Thymus (tissue), 14 donors: ENCODE measurements at places on chromosomes 1 and 21. TPM values are rescaled to one million over a fixed set of nuclear protein-coding genes. Genes with fewer than 3 reads are reported as not detected.

GRCh38 chr1:232923739-232924386 is 26.5 kb upstream of the NTPCR start:
- H3K36me3 ChIP-seq, result no peaks in the 10 kb centered on the region
- DNase-seq, result peak; percentile 86
- no peak overlapping the region for H3K4me3 ChIP-seq
- peaks cover 12% of the 10 kb centered on the region for H3K27me3 ChIP-seq

- H3K4me1 ChIP-seq, result no peaks in the 10 kb centered on the region
- H3K27me3 ChIP-seq, result no peaks in the 10 kb centered on the region
- DNase-seq, result no peak
Observed at GRCh38 chr1:116553386-116554115, 17.3 kb downstream of the CD58 start.

- H3K4me1 ChIP-seq, result peaks cover 16% of the 10 kb centered on the region
- DNase-seq, result no peak
- no peaks in the 10 kb centered on the region for H3K36me3 ChIP-seq
- no peak overlapping the region for H3K4me3 ChIP-seq
- no peaks in the 10 kb centered on the region for H3K27me3 ChIP-seq
Observed at GRCh38 chr1:31799895-31800673, 15.7 kb downstream of the SPOCD1 start.

DNA sequence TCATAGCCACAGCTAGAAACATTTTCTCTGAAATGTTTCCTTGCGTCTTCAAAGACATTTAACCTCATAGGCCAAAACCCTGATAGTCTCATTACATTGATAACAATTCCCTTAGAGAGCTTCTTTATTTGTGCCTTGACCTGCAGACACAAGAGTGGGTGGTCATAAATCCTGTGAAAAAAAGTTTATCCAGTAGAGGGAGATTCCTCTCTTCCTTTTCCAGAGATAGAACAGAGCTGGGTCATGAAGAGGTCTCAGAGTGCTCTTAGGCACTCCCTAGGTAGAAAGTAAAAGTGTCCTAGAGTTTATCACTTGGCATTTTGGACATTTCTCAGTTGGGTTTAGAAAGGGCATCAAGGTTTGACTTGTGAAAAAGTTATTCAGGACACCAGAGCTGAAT is 426.1 kb downstream of the NUF2 start:
- H3K4me3 ChIP-seq, result no peak overlapping the region
- H3K4me1 ChIP-seq, result no peaks in the 10 kb centered on the region
- H3K36me3 ChIP-seq, result no peaks in the 10 kb centered on the region
- no peaks in the 10 kb centered on the region for H3K27me3 ChIP-seq
- no peak overlapping the region for H3K27ac ChIP-seq
- DNase-seq, result no peak

DNA sequence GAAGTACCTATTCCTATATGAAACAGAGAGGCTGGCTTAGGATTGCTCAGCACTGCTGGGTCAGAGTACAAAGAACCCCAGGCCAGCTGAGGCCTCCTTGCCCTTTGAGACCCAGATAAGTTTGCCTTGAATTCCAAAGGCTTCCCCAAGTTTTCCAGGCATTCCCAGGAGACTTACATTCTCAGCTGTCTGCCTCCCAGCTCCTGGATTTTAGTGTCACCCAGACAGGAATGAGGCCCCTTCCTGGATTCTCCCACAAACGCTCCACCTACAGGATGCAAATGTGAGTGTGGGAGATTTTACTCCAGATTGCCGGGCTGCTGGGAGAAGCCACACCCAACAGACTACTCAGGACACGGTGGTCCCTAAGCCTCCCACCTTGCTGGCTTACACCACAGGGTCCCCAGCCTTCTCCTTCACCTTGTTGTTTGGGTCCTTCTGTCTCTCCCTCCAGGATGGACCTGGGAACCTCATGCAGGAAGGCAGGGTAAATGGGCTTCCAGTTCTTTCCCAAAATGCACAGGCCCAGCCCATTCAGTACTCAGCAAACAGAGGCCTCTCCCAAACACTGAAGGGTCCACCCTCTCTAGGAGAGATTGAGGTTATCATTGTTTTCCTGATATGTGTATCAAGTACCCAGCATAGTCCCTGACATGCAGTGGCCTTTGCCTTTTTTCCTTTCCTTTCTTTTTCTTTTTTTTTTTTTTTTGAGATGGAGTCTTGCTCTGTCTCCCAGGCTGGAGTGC is 10.6 kb downstream of the RHBG start:
- H3K36me3 ChIP-seq, result no peaks in the 10 kb centered on the region
- no peaks in the 10 kb centered on the region for H3K27me3 ChIP-seq
- H3K4me1 ChIP-seq, result no peaks in the 10 kb centered on the region
- H3K4me3 ChIP-seq, result no peak overlapping the region
- H3K27ac ChIP-seq, result no peak overlapping the region

- H3K27me3 ChIP-seq, result peaks cover 24% of the 10 kb centered on the region
- no peak for DNase-seq
- H3K36me3 ChIP-seq, result no peaks in the 10 kb centered on the region
- no peaks in the 10 kb centered on the region for H3K4me1 ChIP-seq
- no peak overlapping the region for H3K27ac ChIP-seq
Observed at GRCh38 chr1:94109478-94109877, 11.5 kb downstream of the ABCA4 start.

DNA sequence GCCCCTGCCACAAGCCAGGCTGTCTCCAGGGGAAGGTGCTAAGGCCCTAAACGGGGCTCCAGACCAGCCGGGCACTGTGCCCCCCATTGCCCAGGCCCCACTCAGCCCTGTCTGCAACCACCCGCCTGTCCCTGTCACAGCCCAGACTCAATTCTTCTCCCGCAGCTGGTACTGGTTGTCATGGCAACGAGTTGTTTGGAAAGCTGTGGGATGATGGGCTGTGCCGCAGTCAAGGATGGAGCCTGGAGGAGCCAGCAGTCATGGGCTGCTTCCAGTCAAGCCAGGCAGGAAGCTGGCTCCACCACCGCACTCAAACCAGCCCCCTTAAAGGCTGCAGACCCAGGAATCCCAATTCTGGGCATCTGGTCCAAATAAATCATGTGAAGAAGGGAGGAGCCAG is 4.2 kb downstream of the SPOCD1 start:
- no peak for DNase-seq
- H3K27ac ChIP-seq, result no peak overlapping the region
- no peaks in the 10 kb centered on the region for H3K36me3 ChIP-seq
- H3K27me3 ChIP-seq, result no peaks in the 10 kb centered on the region
- H3K4me3 ChIP-seq, result no peak overlapping the region
- peaks cover 15% of the 10 kb centered on the region for H3K4me1 ChIP-seq

DNA sequence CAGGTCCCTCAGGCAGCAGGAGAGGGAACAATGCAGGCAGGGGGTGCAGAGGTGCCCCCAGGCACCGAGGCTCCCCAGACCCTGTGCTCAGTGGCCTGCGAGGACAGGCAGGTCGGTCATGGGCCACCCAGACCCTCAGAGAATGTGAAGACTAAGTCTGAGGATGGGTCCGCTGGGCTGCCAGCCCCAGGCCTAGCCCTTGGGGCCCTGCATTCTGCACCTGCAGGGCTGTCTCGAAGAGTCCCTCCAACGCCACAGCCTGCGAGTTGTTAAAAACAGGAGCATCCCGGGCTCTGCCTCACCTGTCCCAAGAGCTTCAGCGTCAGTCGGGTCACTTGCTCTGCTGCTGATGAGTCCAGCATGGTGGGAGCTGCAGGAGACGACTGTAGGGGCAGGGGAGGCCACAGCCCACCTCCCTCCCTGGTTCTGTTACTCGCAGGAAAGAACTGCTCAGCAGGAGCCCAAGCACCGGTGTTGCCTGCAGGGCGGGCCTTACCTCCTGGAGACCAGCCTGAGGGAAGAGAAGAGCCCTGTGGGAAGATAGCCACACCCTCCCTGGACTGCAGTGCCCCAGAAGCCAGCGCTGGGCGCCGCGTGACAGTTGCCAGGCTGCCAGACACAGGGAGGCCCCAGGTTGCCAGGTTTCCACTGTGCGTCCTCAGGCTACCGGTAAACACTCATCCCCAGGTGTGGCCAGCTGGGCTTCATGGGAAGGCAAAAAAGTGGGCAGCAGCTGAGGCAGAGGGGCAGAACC is 5.8 kb downstream of the C21orf58 start:
- H3K4me3 ChIP-seq, result no peak overlapping the region
- H3K4me1 ChIP-seq, result peaks cover 37% of the 10 kb centered on the region
- no peak overlapping the region for H3K27ac ChIP-seq
- H3K27me3 ChIP-seq, result no peaks in the 10 kb centered on the region

DNA sequence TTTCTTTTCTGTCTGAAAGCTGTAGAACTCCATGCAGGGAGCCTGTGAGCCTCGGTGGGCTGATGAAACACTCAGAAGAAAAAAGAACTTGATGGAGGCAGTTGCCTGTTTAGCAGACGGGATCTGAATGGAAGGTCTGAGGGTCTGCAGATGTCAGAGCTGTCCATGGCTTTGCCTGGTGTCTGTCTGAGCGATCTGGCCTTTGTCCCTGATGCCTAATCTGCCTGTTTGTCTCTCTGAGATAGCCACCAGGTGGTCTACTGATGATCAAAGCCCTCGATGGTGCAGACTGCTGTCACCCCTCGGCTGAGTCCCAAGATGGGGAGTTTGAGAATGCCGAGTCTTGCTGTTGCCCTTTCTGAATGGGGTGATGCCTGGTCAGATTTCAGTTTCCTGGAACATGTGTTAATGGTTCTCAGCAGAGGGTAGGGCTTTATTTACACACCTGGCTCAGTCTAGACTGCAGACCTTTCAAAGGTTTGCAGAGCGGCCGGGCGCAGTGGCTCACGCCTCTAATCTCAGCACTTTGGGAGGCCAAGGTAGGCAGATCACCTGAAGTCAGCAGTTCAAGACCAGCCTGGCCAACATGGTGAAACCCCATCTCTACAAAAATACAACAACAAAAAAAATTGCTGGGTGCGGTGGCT is 90.4 kb downstream of the KIF26B start:
- H3K4me3 ChIP-seq, result no peak overlapping the region
- H3K4me1 ChIP-seq, result no peaks in the 10 kb centered on the region
- H3K27me3 ChIP-seq, result no peaks in the 10 kb centered on the region
- no peaks in the 10 kb centered on the region for H3K36me3 ChIP-seq
- H3K27ac ChIP-seq, result no peak overlapping the region
- DNase-seq, result no peak

DNA sequence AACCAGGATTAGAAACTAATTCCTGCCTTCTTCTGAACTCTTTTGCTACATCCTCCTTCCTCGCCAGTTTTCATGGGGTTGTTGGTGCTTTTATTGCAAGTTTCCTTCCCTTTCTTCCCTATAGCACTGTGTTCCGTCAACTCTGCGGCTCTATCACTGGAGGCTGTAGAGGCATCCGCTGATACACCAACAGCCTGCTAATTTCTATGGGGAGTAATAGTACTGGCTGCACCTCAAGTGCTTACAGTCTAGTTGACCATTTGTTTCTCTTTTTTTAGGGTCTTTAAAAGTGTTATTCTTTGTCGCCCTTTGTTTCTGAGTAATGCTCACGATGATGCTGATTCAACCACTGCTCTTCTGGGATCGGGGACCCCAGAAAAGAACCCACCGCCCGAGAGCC is 746 bp downstream of the MIS18A start:
- DNase-seq, result no peak
- peaks cover 5% of the 10 kb centered on the region for H3K4me1 ChIP-seq
- no peaks in the 10 kb centered on the region for H3K27me3 ChIP-seq
- no peak overlapping the region for H3K27ac ChIP-seq

- H3K4me1 ChIP-seq, result no peaks in the 10 kb centered on the region
- no peak overlapping the region for H3K27ac ChIP-seq
- no peaks in the 10 kb centered on the region for H3K27me3 ChIP-seq
Observed at GRCh38 chr1:3847081-3847480, 9.9 kb downstream of the CEP104 start.

- H3K4me1 ChIP-seq, result no peaks in the 10 kb centered on the region
- H3K4me3 ChIP-seq, result no peak overlapping the region
- DNase-seq, result no peak
- H3K27me3 ChIP-seq, result no peaks in the 10 kb centered on the region
- no peak overlapping the region for H3K27ac ChIP-seq
- no peaks in the 10 kb centered on the region for H3K36me3 ChIP-seq
Observed at GRCh38 chr1:36863061-36863460, 171.3 kb downstream of the GRIK3 start.

GRCh38 chr21:43826623-43826974 is 37.2 kb downstream of the RRP1 start:
- no peaks in the 10 kb centered on the region for H3K27me3 ChIP-seq
- H3K27ac ChIP-seq, result no peak overlapping the region
- no peak overlapping the region for H3K4me3 ChIP-seq
- H3K36me3 ChIP-seq, result no peaks in the 10 kb centered on the region

DNA sequence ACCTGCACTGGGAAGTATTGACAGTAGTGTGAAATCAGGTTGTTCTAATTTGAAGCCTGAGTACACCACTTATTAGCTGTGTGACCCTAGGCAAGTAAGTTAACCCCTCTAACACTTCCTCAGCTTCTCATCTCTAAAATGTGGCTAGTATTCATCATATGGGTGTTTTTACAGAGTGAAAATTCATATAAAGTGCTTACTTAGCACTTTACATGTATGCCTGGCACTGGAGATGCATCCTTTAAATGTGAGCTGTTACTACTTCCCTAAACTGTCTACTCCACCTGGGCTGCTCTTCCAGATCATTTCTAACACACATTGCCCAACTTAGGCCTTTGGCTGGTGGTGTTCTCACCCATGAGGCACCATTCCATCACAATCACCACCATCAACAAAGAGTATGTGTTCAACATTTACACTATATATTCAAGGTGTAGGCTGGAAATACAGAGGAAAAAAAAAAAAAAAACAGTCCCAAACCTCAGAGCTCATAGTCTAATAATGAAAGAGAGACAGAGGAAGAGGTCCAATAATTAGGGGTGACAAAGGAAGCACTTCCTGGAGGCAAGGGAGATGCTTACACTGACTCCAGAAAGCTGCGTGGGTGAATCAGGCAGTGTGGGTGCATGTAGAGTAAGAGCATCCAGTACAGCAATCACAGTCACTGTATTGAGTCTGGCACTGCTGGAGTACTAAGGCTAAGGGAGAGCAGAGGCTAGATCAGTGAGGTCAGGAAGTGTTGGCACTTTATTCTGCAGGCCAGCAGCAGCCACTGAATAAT is 3.6 kb downstream of the STX6 start:
- H3K27me3 ChIP-seq, result no peaks in the 10 kb centered on the region
- no peak overlapping the region for H3K27ac ChIP-seq
- no peaks in the 10 kb centered on the region for H3K36me3 ChIP-seq
- peaks cover 21% of the 10 kb centered on the region for H3K4me1 ChIP-seq
- DNase-seq, result peak; percentile 26

The FNDC10 gene
- 0.24 TPM for total RNA-seq

The IFI44 gene
- total RNA-seq, result 61.5 TPM

The RIIAD1 gene
- total RNA-seq, result not detected

The PDZK1 gene
- total RNA-seq, result 0.90 TPM

The CCDC28B gene
- total RNA-seq, result 64.1 TPM

The ADAMTS5 gene
- 0.52 TPM for total RNA-seq
